Foreskin fibroblast (primary cell): ENCODE measurements at places on chromosomes 7 and 10.

DNA sequence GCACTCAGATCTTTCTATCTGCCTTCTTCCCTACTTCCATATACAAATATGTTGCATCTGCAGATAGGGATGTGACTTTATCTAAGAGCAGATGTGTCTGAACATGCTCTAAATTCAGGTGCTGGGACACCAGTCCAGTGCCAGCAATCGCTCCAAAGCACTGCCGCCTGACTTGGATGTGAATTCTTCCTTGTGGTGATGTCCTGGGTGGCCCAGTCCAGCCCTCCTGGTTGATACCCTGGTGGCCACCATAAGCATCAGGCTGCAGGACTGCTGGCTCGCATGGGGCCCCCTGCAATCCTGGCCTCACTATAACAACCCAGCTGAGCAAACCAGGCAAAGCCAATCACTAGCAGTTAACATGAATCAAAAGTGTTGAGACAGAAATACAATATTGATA is 149.2 kb upstream of the PDE1C start:
- DNase-seq: no peak

DNA sequence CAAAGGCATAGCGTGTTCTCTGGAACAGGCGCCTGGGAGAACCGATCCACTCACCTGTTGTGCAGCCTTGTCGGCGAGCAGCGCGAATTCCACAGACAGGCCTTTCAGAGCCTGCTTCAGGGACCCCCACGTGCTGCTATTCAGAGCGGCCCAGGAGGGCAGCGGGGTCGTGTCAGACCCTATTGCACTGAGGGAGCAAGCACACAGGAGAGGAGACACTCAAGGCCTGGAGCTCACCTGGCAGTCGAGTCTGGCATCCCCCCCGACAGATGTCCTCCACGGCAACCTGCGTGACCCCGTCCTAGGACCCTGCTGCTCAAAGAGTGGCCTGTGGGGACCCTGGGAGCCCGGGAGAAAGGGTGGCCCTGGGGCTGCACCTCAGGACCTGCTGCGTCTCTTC is 21.1 kb downstream of the NUDT1 start:
- DNase-seq: no peak

- DNase-seq: no peak
Observed at GRCh38 chr7:106552645-106553445, 108.1 kb downstream of the CCDC71L start.

- no peak for DNase-seq
Observed at GRCh38 chr10:43686414-43686813, 37.7 kb upstream of the ZNF32 start.

- DNase-seq: no peak
Observed at GRCh38 chr7:90536449-90536848, 59.7 kb upstream of the CDK14 start.

GRCh38 chr7:138510003-138510402 is 49.9 kb downstream of the TRIM24 start:
- DNase-seq: no peak

GRCh38 chr10:4677296-4678021 is 148.5 kb upstream of the AKR1E2 start:
- peak; percentile 47 for DNase-seq

DNA sequence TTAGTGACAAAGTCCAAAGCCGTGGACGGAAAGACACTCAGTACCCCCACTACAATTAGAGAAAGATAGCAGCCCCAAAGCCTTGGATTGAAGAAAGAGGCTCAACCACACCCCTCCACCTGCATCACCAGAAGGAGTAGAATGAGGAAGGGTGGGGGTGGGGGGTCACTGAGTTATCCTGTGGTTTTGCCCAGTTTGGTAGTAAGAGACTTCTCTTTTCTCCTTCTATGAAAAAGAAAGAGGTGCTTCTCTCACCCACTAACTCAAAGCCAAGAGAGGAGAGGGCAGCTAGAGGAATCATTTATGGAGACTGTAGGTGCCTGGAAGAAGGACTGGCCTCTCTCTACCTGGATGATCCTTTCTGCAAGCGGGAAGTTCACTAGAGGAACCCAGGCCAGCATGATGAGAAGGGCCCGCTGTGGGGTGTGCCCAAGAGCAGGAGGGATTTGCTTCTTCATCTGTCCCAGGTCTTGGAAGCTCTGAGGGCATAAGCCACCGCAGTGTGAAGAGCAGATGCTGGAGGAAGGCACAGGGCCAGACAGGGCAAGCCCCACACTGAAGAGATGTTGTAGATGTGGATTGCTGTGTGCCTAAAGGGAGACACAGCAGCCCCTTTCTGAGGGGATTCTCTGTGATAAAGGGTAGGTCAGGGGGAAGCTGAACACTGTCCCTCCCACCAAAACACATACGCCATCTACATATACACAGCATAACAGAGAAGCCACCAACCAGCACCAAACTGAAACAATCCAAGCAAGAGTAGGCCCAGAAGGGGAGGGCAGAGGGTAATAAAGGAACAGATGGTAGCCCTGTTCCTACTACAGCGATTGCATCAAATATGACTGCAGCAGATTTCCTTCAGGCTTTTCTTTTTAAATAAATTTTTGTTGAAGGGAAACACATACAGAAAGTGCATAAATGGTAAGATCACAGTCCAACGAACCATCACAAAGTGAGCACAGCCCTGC is 25.8 kb upstream of the LANCL2 start:
- DNase-seq: peak; percentile 23

GRCh38 chr7:98464558-98464940 is 63.7 kb upstream of the BAIAP2L1 start:
- DNase-seq: no peak

GRCh38 chr7:92621026-92621540 is 30.9 kb upstream of the FAM133B start:
- DNase-seq: peak; percentile 85

- DNase-seq: no peak
Observed at GRCh38 chr7:158328376-158329013, 259.1 kb downstream of the PTPRN2 start.

GRCh38 chr10:71999360-72000072 is 35.3 kb downstream of the CHST3 start:
- peak; percentile 47 for DNase-seq

- DNase-seq: no peak
Observed at GRCh38 chr10:73979809-73980433, 18.0 kb upstream of the VCL start.

DNA sequence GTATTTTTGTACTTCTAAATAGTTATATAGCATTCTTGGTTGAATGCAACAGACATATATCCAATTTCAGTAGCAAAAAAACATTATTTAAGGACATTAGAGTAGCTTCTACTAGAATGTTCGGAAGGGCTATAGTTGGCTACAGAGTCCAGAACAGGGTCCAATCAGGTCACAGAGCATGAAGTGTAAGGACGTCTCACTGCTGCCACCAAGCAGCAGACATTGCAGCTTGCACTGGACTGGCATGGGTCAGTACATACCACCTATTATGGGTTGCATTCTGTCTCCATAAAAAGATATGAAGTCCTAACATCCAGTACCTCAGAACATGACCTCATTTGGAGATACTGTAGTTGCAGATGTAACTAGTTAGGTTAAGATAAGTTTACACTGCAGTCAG is 87.3 kb downstream of the LHFPL3 start:
- DNase-seq: no peak

DNA sequence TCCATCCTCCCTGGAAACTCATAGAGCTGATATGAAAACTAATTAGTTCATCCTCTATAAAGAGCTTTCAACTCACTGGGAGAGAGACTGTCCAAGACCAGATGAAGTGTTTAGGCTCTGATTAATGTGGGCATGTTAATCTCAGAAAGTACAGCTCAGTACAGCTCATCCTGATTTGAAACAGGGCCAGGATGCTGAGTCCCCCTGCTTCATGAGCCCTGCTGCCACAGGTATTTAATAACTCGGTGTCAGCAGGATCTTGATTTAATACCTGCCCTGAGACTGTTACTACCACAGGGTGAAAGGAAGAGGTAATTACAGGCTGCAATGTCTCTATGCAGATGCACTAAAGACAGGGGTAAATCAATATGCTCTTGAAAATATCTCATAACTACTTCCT is 10.8 kb downstream of the LMOD2 start:
- DNase-seq: no peak

DNA sequence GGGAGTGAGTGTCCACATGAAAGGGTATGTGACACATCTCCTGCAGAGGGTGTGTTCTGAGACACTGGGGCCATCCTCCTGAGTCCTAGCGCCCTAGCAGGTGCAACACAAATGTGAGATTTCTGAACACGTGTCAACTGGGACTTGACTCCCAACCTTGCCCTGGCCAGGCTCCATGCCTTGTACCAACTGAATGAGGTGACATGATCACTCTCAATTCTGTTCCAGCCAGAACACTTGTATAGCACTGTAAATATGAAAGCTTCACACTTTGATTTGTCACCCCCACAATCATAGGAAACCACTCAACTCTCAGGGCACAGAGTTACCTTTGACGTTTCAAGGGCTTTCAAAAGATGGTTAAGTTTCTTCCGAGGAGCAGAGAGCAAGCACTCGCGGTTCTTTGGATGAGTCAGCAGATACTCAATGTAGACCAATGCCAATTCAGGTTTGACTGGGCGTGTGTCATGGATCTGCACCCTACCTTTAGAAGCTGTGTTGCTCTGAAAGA is 48.6 kb downstream of the NCAPG2 start:
- DNase-seq: no peak

DNA sequence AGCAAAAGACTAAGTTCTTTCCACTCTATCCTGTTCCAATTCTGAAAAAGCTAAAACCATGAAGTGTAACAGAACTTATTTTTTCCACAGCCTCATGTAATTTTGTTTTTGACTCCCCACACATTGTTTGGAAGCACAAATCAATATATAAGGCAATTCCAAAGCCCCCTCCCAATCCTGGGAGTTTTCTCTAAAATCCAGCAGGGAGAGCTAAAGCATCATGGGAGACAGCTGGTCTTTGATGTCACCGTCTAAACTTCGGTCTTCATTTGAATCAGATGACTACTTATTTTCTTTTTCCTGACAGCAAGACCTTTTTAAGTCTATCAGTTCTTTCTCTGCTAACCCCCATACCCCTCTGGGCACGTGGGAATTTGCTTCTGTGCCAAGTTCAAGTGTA is 33.3 kb upstream of the PON1 start:
- no peak for DNase-seq

GRCh38 chr10:5105626-5106025 is 11.4 kb downstream of the AKR1C3 start:
- peak; percentile 26 for DNase-seq

DNA sequence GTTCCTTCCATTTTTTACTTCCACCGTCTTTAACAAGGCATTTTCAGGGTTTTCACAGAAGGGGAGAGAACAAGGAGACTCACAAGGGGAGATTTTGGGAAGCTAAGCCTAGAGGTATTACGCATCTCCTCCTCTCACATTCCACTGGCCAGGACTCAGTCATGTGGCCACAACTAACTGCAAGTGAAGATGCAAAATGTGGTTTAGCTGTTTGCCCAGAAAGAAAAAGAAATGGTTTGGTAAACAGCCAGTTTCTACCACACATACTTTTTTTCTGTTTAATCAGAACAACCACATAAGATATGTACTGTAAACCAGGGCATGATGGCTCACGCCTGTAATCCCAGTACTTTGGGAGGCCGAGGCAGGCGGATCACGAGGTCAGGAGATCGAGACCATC is 21.4 kb upstream of the HELLS start:
- no peak for DNase-seq

GRCh38 chr7:84568781-84569180 is 374.2 kb upstream of the SEMA3A start:
- no peak for DNase-seq

GRCh38 chr10:44978570-44979280 is at the start of gene DEPP1:
TSS of gene DEPP1 (minus strand) at chr10:44978809. CDS start at chr10:44978030, 779 bp downstream.
- DNase-seq: peak; percentile 63

GRCh38 chr10:16586358-16587138 is 64.9 kb upstream of the C1QL3 start:
- no peak for DNase-seq

- DNase-seq: no peak
Observed at GRCh38 chr7:12649348-12649747, 38.1 kb upstream of the ARL4A start.

GRCh38 chr7:108648989-108649388 is 79.3 kb downstream of the DNAJB9 start:
- no peak for DNase-seq

- no peak for DNase-seq
Observed at GRCh38 chr7:111750878-111751277, 188.6 kb upstream of the IMMP2L start.

DNA sequence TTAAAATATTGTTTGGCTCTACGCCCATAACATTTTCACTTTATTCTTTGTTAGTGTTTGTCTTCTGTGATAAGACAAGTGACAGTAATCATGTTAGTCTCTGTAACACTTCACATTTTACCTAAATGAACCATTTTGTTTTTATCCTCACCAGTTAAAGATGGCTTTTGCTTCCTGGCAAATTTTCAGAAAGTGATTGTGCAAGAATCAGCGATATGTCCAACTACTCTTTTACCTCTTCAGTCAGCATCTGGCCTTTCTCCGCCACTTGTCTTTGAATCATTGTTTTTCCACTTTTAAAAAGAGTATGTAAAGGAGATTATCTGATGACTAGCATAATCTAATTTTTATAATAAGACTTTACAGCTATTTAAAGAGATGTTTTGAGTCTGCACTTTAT is 3.5 kb downstream of the DGKB start:
- no peak for DNase-seq

DNA sequence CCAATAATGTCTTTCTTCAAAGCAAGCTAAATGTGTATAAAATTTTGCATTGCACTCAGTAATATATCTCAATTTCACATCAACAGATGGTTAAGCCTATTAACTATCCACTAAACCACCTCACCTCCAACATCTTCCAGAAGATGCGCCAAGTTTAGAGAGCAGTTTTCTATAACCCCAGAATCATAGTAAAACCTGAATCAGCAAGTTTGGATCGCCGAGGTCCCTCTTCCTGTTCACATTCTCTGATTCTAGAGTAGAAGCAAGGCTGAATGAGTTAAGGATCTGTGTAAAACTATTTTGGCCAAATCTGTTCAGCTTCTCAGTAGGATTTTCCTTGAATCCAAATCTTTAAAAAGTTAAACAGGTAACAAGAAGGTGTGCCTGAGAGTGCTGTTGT is 1.4 kb upstream of the FAM204A start:
- no peak for DNase-seq

GRCh38 chr7:23545493-23545892 is 13.7 kb upstream of the TRA2A start:
- DNase-seq: no peak

GRCh38 chr7:25565949-25566348 is 337.7 kb upstream of the NPVF start:
- DNase-seq: peak; percentile 50

DNA sequence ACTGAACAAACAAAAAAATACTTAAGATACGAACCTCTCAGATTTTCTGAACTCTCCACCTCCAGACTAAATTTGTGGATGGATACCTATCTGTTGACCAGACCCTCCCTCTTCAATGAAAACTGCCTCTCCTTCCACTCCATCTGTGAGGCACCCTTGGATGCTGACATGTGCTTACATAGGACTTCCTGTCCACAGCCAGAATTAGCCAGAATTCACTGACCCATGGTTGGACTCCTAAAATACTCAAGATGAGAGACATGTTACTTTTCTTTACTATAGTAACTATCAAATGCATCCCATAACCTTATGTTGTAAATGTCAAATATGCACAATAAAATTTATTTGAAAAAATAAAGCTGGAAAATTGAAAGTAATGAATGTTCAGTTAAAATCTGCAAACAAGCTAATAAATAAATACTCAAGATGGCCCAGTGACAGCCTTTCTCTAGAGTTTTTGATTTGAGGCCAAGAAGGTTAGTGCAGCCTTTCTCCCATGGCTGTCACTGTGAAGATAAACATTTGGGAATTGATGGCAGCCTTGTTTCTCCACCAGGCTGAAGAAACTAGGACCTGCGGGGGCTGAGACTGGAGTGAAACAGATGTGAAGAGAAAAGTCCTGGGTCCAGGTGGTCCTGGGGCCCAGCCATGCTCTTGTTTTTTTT is 287.0 kb downstream of the ZEB1 start:
- no peak for DNase-seq
